ENCODE measurements at places on chromosomes 6 and 20.

DNA sequence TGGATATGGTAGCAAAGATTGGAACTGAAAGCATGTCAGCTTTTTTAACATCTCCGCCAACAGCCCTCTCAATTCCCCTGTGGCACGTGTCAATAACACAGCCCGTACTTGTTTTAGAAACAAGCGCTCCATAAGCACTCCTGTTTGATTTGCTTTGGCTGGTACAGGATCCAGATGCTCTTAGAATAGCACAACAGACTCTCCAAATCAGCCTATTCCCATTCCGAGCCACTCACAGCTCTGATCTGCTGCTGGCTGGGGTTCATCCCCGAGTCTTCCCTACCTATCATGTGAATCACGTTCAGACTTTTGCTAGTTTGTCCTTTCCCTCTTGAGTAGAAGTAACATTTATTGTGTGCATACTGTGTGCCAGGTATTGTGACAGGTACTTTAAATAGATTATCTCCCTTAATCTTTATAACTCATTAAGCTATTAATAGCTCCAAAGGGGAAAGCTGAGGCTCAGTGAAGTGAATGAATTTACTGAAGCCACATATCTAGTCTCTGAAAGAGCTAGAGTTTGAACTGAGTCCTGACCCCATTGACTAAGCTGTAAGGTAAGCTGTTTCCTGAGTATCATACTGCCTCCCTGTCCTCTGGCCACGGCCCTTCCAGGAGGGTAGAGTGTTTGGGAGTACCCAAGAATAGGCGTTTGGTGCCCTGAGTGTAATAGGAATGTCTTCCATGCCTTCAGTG, 46.7 kb downstream of the RALY start:
- no peak for DNase-seq

- no peak for DNase-seq
Observed at GRCh38 chr20:9038791-9039535, 29.9 kb upstream of the PLCB4 start.

DNA sequence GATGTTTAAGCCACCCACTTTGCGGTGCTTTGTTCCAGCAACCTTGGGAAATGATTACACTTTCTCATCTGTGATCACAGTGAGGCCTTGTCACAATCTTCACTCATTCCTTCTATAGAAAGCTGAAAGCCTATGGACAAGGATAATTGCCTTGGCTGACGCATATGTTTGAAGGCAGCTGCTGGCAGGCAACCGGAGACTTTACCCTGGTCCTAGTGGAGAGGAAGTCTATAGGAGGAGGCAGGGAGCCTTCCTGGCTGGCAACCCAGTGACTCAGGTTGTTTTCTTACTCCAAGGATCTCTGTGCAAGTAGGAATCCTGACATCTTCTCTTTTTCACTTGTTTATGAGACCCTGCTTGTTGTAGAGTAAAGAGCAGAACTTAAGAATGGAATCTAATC, 34.1 kb upstream of the ESR1 start:
- no peak for DNase-seq

- no peak for DNase-seq
Observed at GRCh38 chr6:107230024-107230423, 114.7 kb upstream of the BEND3 start.

- DNase-seq: no peak
Observed at GRCh38 chr6:40371621-40372020, 215.5 kb downstream of the LRFN2 start.

DNA sequence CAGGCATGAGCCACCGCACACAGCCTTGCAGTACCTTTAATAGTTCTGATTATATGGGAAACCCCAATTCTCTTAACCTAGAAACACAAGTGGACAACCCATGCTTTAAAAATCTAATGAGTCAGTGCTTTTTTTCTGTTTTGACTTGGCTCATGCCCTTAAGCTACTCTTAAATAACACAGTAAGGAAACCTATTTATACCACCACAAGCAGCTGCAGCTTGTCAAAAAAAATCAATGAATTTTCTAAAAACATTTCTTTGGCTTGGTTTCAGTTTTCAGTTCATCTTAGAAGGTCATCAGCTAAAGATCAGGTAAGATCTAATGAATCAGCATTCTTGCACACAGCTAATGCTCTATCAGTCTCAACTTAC, 124.1 kb upstream of the DST start:
- no peak for DNase-seq

GRCh38 chr6:13992417-13993055, 67.8 kb downstream of the RNF182 start:
- no peak for DNase-seq

GRCh38 chr6:161436106-161436876, 162.4 kb upstream of the AGPAT4 start:
- no peak for DNase-seq

DNA sequence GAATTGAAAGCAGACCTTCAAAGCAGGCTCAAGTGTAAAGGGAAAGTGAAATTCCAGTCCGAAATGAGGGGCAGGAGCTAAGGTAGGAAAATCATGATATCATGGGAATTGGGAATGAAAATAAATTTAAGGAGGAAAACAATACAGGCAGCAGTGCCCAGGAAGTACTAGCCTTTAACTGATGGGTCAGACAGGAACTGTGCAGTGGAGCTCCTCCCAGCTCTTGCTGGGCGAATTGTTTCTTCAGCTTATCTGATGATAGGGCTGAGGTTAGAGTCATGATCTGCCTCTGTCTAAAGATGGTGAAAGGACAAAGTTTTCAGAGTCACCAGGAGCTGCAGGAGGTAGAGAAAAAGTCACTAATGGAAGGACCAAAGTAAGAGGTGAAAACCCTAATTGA, 457.9 kb upstream of the PTCHD4 start:
- no peak for DNase-seq

GRCh38 chr6:121067381-121067780, 266.9 kb downstream of the TBC1D32 start:
- DNase-seq: no peak

GRCh38 chr20:61397790-61398189, 145.7 kb downstream of the CDH4 start:
- no peak for DNase-seq

GRCh38 chr6:166076625-166077024, 91.0 kb downstream of the TBXT start:
- no peak for DNase-seq

- DNase-seq: no peak
Observed at GRCh38 chr6:74606582-74607071, 599.2 kb downstream of the COL12A1 start.

GRCh38 chr6:10030942-10031537, 383.8 kb downstream of the TFAP2A start:
- DNase-seq: no peak

- no peak for DNase-seq
Observed at GRCh38 chr20:15579688-15580087, 993.6 kb downstream of the KIF16B start.

- no peak for DNase-seq
Observed at GRCh38 chr20:43988451-43988850, 73.8 kb downstream of the TOX2 start.

DNA sequence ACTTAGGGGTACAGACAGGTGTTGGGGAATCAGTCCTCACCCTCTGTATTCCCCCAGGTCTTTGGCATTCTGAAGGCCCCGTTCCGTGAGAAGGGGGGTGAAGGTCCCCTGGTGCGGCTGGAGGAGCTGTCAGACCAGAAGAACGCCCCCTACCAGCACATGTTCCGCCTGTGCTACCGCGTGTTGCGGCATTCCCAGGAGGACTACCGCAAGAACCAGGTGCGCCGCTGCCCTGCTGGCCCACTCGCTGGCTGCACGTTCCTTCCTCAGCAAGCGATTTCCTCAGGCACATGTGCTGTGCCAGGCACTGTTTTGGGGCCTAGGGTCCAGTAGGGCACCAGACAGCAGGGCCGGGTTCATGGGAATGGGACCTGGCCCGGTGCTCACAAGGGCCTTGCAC, 44.4 kb downstream of the UQCC2 start:
- no peak for DNase-seq

- no peak for DNase-seq
Observed at GRCh38 chr20:46959081-46959692, 64.5 kb downstream of the EYA2 start.

GRCh38 chr20:60561052-60561451, 602.8 kb downstream of the CDH26 start:
- no peak for DNase-seq

- no peak for DNase-seq
Observed at GRCh38 chr6:40479706-40480105, 107.5 kb downstream of the LRFN2 start.

- DNase-seq: no peak
Observed at GRCh38 chr20:8722277-8722928, 346.5 kb upstream of the PLCB4 start.

DNA sequence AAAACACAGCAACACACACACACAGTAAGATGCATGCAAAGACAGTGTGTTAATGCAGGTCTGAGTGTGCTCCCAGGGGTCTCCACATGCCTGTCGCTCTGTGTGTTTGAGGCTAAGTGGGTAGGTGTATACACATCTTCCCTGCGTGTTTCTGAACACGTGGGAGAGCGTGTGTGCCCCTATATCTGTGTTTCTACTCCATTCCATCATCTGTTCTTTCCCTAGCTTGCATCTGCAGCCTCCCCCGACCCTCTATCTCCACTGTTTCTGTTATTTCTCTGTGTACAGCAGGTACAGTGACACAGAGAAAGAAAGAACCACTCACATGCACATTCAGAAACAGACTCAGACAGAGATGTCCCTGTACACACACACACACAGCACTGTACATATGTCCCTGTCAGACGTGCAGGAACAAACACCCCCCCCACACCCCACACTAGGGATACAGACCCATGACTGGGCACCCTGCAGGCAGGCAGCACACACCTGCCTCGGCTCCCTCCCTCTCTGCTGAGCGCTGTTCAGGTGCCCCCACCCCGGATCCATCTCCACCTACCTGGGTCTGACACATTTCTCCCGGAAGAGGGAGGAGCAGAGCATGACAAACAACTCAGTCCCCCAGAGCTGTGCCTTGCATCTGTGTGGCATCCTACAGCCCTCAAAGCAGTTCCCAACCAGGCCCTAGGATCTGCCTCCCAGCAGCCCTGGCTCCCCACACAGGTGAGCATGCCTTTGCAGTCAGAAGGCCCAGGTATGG, 27.6 kb downstream of the KCNK15 start:
- DNase-seq: no peak

GRCh38 chr6:33405386-33405940, 5.4 kb upstream of the PHF1 start:
- DNase-seq: no peak

DNA sequence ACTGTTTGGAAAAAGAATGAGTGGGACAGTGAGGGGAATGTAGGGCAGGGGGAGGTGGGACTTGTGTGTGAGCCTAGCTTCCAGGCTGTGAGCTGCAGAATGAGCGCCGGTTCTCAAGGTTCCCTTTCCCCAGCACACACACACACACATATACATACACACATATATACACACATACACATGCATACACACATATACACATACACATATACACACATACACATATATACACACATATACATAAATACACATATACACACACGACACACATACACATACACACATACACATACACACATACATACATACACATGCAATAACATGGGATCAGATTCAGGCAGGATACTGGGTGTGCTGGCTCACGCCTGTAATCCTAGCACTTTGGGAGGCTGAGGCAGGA, 66.5 kb downstream of the CNBD2 start:
- DNase-seq: no peak

- no peak for DNase-seq
Observed at GRCh38 chr6:157270916-157271315, 52.4 kb downstream of the TMEM242 start.

GRCh38 chr6:24227556-24227955, 101.5 kb downstream of the NRSN1 start:
- DNase-seq: no peak

GRCh38 chr6:41730531-41731436, 4.6 kb downstream of the TFEB start:
- DNase-seq: no peak

DNA sequence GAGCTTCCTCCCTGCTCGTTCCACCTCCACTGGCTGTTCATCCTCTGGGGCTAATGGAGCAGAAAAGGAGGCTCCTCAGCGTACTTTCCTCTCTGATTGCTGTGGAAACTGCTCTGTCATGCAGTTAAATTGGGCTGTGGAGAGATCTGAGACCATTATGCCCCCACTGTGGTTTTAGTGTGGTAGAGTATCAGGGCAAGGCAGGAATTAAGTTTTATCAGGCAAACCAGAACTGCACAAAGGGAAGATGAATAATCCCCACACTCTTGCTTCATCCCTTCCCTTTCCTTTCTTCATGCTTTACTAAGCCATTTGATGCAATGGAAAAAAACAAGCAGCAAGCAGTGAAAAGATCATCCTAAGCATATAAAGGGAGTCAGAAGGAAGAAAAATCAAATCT, 11.9 kb upstream of the ME1 start:
- DNase-seq: no peak

GRCh38 chr20:41173161-41173721, 35.9 kb downstream of the PLCG1 start:
- no peak for DNase-seq

GRCh38 chr6:47206626-47207025, 103.1 kb downstream of the TNFRSF21 start:
- no peak for DNase-seq

DNA sequence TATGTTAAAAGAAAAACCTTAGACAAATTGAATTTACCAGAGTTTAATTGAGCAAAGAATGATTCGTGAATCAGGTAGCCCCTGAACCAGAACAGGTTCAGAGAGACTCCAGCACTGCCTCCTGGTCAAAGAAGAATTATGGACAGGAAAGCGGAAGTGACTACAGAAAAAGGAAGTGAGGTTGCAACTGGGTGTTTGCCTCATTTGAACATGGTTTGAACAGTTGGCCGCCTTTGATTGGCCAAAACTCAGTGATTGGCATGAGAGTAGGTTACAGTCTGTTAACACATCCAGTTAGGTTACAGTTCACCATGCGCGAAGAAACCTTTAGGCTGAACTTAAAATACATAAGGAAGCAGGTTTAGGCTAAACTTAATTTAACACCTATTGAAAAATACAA, 248.8 kb downstream of the TFAP2A start:
- DNase-seq: no peak

GRCh38 chr20:6680854-6681253, 86.6 kb upstream of the BMP2 start:
- no peak for DNase-seq

GRCh38 chr20:47929368-47930115, 144.3 kb upstream of the SULF2 start:
- DNase-seq: no peak

GRCh38 chr6:132695773-132696172, 18.1 kb downstream of the VNN1 start:
- DNase-seq: no peak

GRCh38 chr6:149895833-149896271, 2.1 kb downstream of the RAET1E start:
- no peak for DNase-seq

- no peak for DNase-seq
Observed at GRCh38 chr6:39452306-39453145, 130.0 kb upstream of the KCNK16 start.

- no peak for DNase-seq
Observed at GRCh38 chr6:113774127-113774825, 82.9 kb upstream of the MARCKS start.

Measured in activated T-helper 2 cell treated with anti-CD3 and anti-CD28 coated beads, Interferon-gamma antibody, Interleukin-2, Interleukin-4, amounts not matched to agents 10 μg/mL and 5 μg/mL and 100 μg/mL, durations not matched to agents 14 hours and 24 hours and 36 hours (primary cell).